ENCODE measurements at places on chromosomes 11 and 22.

DNA sequence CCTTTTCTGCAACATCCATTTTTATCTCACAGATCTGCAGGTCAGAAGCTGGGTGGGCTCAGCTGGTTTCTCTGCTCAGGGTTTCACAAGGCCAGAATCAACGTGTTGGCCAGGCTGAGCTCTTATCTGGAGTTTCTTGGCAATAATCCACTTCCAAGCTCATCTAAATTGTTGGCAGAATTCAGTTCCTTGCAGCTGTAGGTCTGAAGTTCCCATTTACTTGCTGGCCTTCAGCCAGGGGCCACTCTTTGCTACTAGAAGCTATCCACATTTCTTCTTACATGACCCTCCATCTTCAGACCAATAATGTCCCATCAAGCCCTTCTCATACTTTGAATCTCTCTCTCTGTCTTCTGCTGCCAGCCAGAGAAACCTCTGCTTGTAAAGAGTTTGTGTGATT, 103.5 kb downstream of the WNT11 start:
- no peak for DNase-seq

GRCh38 chr11:19933132-19933735, 220.6 kb downstream of the NAV2 start:
- DNase-seq: no peak

GRCh38 chr22:20141186-20142077, 9.4 kb downstream of the CCDC188 start:
- DNase-seq: no peak

- DNase-seq: no peak
These were observed 34.2 kb downstream of the ELMOD1 start for GRCh38 chr11:107624983-107625684.

DNA sequence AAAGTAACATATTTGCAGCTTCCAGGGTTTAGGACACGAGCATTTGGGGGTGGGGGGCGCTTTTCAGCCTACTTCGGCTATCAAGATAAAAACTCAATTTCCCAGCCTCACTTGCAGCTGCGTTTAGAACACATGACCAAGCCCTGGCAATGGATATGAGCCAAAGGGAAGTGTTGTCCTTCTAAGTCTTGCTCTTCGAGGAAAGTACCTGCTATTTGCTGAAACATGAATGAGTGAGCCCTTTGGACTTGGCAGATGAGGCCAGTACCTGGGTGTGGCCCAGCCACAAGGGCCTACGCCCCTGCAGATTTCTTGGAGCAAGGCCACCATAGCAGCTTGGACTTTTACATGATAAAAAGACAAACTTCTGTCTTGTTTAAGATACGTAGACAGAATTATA, 60.2 kb upstream of the SORL1 start:
- DNase-seq: no peak

- DNase-seq: no peak
These were observed 23.5 kb downstream of the FZD4 start for GRCh38 chr11:86931548-86932258.

DNA sequence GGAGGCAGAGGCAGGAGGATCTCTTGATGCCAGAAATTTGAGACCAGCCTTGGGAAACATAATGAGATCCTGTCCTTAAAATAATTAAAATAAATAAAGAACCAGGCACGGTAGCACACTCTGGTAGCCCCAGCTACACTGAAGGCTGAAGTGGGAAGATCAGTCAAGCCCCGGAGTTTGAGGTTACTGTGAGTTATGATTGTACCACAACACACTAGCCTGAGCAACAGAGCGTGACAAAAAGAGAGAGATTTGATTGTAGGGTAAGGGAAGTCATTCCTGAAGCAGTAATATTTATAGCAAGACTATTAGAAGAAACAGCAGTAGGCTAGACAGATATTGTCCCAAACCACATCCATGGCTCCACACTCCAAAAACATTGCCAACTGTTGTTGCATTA, 1408.4 kb upstream of the TENM4 start:
- DNase-seq: no peak

DNA sequence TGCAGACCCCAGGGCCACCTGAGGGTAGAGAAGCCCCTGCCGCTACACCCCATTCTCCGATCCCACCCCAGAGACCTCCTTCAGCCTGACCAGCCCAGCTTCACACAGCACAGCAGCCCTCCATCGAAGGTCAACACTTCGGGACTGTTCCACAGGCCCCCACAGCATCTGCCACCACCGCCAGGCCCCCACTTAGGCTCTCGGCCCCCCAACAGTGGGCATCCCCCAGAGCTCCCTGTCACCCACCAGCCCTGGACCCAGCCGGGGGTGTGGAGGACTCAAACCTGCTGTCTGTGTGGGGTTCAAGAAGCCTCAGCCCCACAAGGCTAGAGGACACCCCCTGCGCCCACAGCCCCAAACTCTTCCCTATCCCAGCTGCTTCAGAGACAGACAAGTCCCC, 6.2 kb downstream of the SBF1 start:
- no peak for DNase-seq

- DNase-seq: no peak
These were observed 1375.9 kb upstream of the RAG2 start for GRCh38 chr11:37973941-37974340.

- DNase-seq: no peak
These were observed 43.7 kb downstream of the OSBPL5 start for GRCh38 chr11:3121416-3121815.

- DNase-seq: no peak
These were observed 72.6 kb upstream of the OR5AK2 start for GRCh38 chr11:56916162-56916561.

GRCh38 chr11:79052544-79052943, 388.3 kb downstream of the TENM4 start:
- DNase-seq: no peak

- no peak for DNase-seq
These were observed 13.9 kb downstream of the MUC15 start for GRCh38 chr11:26558190-26558589.

GRCh38 chr11:78254268-78254667, 65.5 kb downstream of the USP35 start:
- no peak for DNase-seq

- DNase-seq: no peak
These were observed 14.9 kb downstream of the DAGLA start for GRCh38 chr11:61694946-61695706.

GRCh38 chr11:128929991-128930390, 12.7 kb downstream of the TP53AIP1 start:
- no peak for DNase-seq

DNA sequence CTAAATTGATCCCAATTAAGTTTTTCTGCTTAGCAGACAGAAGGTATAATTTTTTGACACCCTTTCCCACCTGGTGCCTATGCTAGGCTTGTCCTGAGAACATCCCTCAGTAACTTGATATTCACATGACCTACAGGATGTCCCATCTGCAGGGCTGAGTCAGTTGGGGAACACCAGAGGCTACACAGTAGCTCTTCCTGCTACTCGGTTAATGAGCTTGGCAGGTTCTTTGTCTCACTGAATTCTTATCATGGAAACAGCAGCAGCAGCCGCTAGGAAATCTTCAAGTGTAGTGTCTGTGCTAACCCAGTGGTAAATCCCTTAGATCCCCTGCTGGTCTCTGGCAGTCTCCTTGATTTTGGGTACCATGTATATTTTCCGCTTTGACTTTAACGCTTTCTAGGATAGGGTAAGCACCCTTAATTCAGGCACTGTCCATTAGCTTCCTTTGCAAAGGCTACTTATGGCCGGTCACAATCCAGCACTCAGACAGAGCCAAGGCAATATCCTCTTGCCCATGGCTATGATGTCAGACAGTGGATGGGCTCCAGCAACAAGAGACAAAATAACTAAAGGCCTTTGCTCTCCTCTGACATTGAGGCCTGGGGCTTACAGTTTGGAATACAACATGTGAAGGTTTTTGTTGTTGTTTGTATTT, 8.5 kb downstream of the MRPL16 start:
- no peak for DNase-seq

- DNase-seq: no peak
These were observed 1401.9 kb downstream of the FAM181B start for GRCh38 chr11:81331611-81332235.

DNA sequence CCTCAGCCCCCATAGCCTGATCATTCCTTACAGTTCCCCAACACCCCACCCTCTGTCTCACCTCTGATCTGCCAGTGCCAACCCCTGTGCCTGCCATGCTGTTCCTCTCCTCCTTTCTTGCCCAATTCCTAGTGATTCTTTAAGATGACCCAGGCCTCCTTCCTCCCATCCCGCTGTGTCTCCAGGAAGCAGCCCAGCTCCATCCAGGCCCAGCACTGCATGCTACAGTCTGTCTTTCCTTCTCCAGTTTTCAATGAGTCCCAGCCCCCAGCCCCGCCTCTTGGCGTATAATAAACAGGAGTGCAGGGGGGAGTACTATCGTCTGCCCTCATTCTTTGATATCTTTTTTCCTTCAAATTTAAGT, 12.3 kb downstream of the LTBP3 start:
- DNase-seq: no peak

DNA sequence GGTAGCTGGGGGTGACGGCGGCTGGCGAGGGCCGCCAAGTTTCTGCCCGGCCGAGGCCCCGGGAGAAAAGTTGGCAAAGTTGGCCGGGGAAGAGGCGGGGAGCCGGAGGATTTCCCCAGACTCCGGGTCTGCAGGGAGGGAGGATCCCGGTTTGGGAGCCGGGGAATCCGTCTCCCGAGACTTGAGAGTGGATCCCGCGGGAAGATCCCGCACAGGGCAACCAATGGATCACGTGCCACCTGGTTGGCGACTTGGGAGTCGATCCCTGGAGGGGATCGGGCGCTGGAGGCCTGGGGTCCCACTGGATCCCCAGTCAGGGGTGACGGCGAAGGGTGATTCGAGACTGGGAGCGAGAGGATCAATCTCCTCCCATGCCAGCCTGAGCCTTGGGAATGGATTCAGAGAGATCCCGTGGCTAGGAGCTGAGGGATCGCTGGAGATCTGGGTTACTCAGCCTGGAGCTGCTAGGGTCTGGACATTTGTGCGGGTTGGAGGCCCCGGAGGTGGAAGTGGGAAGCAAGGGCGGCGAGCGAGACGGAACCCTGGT, 394 bp downstream of the KIAA1671 start:
- DNase-seq: no peak

DNA sequence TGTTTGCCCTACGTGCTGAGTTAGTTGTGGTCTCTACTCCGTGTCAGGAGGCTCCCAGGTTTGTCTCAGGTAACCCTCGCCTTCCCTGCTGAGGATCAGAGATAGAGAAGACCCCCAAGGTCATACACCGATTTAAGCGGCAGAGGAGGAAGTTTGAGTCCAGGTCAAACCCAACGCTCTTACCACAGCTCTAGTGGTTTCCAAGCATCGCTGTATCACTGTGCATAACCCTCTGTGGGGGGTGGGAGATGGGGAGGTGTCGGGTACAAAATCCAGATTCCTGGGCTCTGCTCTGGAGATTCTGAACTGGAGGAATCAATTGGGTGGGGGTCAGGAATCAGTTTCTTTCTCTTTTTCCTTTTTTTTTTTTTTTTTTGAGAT, 627 bp downstream of the DNAJC4 start:
- no peak for DNase-seq

DNA sequence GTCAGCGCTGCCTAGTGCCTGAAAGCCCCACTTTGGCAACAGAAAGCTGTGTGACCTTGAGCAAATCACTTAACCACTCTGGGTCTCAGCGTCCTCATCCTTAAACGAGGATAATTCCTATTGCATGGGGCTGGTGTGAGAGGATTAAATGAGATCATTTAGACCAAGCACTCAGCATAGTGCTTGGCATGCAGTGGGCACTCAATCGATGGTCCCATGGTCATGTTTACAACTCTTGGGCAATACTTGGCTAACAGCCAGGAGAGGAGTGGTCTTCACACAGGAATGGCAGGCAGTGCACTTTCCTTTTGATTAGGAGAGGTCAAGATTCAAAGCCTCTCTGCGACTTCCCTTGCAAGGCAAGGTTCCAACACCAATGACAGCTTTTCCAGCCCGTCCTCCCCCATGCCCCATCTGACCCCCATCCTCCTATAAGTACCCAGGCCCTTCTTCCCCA, 14.1 kb downstream of the TNKS1BP1 start:
- no peak for DNase-seq

GRCh38 chr11:86671531-86672006, 847 bp downstream of the ME3 start:
- no peak for DNase-seq

DNA sequence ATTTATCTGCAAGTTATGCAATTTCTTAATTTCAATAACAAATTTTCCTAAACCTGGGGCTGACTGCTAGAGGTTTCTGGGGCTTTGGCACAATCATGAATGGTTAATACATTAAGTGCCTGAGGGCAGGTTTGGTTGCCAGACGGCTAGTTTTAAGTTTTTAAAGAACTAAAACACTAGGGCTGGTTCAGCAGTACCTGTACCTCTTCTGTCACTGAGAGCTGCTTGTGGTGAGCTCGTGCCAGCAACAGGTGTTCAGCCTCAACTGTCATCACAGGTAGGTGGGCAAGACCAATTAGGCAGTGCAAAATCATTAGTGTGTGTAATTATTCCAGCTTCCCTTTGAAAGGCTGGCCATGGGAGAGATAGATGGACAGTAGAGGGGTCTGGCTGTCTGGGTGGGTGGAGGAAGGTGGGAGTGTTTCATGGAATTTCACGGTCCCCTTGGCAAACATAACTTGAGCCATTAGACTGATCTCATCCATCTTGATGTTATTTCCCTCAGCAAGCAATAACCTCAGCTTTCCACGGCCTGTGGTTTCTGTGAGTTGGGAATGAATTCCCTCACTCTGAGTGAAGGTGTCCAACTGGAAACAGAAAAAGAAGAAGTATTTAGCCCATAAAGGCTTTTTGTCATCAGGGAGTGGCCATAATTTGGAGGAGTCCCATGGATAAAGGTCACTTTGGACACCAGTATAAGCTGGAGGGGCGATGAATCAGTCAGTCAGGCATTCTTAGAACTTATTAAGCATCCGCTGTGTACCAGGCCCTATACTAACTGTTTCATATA, 114.8 kb downstream of the SNX19 start:
- no peak for DNase-seq

DNA sequence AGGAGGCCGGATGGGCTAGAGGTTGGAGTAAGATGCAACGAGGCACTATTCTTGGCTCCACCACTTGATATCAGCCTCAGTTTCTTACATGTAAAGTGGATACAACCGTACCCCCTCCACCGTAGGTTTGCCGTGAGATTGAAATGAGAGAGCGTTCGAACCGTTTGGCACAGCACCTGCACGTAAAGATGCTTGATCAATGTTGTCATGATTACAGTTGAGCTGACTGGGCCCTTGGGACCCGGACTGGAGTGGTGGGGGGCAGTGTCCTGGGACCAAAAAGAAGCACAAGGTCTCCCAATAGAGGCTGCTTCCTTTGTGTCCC, 3.7 kb downstream of the APOC3 start:
- DNase-seq: no peak

DNA sequence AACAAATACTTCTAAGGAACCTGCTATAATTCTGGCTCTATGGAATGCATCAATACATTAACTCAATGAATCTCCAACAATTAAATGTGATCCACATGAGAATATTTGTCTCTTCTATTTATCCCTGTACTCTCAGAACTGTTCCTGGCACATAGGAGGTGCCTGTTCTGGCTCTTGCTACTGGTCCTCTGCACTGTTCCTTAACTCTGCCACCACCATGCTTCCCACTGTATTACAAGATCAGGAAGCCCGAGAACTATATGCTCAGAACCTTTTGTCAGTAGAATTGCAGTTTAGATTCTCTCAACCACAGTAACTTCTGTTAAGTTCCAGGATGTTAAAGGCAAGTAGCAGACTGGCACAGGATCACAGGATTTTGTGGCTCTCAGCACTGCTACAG, 376.3 kb upstream of the CCDC90B start:
- DNase-seq: no peak

All from hematopoietic multipotent progenitor cell (in vitro differentiated cells).